ENCODE measurements at places on chromosomes 5 and 9.

DNA sequence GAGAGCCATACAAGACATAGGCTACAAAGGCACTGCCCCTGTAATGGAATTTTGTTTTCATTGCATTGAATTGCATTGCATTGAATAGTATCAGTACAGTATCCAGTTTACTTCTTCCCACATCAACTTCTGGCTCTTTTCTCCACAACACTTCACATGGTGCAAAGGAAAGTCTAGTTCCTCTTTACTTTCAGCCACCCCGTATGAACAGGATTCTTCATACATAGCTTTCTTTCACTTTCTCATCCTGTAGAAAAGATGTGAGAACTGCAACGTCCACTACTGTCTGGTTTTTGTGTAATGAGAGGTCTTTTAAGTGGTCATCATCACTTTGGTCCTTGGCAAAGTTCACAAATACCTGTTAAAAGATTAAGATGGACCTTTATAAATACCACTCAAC lies 20.2 kb downstream of the NIPSNAP3B start:
- DNase-seq, result no peak

DNA sequence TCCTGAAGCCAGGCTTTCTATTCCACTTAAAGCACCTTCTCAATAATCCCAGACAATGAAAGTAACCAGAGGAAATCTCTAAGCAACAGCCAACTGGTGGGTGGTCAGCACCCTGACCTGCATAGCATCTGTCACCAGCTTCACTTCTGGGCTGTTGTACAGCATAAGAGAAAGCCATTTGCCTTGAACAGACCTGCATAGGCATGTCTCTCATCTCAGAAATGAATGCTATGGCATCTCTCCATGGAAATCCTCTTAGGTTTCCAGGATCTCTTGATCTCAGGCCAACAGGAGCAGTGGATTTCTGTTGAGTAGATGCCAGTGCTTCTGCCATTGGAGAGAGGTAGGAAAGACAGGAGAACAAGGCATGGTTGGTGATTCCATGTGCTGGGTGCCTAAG lies 213.6 kb downstream of the GRIA1 start:
- no peak for DNase-seq

DNA sequence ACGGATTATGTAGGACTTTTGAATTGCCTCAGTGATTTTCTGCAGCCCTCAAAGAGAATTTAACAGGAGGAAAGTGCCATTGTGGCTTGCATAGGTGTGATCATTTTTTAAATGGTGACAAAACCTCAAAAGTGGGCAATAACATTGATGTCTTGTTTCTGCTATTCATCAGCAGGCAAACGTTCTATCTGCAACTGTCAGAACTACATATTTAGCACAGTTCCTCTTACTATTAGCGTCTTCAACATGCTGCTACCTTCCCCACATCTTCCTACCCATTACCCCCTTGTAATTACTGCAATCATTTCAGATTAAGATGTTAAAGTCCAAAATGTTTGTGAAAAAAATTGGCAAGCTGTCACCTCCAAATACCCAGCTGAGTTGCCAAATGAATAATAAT lies 254.6 kb downstream of the SMARCA2 start:
- DNase-seq, result no peak

GRCh38 chr5:62306323-62306895 lies 403 bp downstream of the KIF2A start:
- no peak for DNase-seq

DNA sequence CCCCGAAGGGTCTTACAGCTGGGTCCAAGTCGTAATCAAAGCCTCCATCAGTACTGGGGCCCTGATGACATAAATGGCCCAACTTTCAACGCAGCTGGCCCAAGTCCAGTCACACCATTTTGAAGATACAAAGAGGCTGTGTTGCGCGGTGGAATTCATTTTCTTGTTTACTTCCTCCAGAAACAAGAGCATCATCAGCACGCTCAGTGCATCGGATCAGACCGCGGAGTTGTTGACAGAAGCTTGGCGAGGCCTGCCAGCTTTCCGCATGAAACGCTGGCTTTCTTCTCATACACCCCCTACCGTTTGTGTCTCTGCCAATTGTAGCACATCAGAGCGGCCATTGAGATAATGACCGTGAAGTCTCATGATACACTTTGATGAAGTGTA lies 101.7 kb upstream of the SPATA31D4 start:
- peak; percentile 66 for DNase-seq

- DNase-seq, result no peak
Measured at GRCh38 chr5:27008604-27009539, 29.5 kb downstream of the CDH9 start.

GRCh38 chr9:93007529-93008058 lies 50.9 kb upstream of the SUSD3 start:
- DNase-seq, result no peak

GRCh38 chr5:136036293-136036911 lies 7.6 kb downstream of the TGFBI start:
- no peak for DNase-seq

- peak; percentile 36 for DNase-seq
Measured at GRCh38 chr5:56314529-56314928, 81.4 kb upstream of the ANKRD55 start.

- no peak for DNase-seq
Measured at GRCh38 chr9:89042984-89043383, 51.7 kb downstream of the S1PR3 start.

GRCh38 chr5:32331217-32331934 lies 18.6 kb upstream of the MTMR12 start:
- DNase-seq, result no peak

- peak; percentile 53 for DNase-seq
Measured at GRCh38 chr5:149860801-149861322, 83.7 kb downstream of the PDE6A start.

GRCh38 chr5:98461485-98461884 lies 312.0 kb upstream of the RGMB start:
- DNase-seq, result no peak

GRCh38 chr5:107146901-107147300 lies 523.8 kb downstream of the EFNA5 start:
- DNase-seq, result no peak

- no peak for DNase-seq
Measured at GRCh38 chr5:149544028-149544420, 7.2 kb downstream of the CSNK1A1 start.

GRCh38 chr9:13089666-13090065 lies 189.8 kb downstream of the MPDZ start:
- no peak for DNase-seq

GRCh38 chr9:124013309-124014210 lies 2.0 kb downstream of the LHX2 start:
- no peak for DNase-seq

DNA sequence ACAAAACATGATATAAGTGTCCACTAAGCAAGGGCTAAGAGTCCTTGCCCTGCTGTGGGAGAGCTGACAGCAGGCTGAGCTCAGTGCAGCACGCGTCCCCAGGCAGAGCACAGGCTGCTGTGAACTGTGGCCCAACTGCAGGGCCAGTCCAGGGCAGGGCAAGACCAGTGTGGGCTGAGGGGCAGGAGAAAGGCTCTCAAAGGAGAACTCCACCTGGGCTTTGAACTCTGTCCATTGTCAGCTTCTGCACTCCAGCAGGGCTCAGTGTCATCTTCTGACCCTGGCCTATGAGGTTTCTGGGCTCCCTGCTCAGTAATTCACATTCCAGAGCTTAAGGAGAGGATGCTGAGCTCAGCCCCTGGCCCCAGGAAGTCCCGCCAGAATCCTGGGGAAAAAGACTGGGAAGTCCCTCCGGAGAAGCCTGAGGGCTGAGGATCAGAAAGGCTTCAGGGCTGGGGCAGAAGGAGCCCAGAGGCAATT lies 37.4 kb downstream of the LHFPL2 start:
- no peak for DNase-seq

GRCh38 chr5:44440186-44440585 lies 51.0 kb upstream of the FGF10 start:
- DNase-seq, result no peak

- no peak for DNase-seq
Measured at GRCh38 chr9:81225596-81225995, 463.8 kb downstream of the TLE1 start.

GRCh38 chr5:72268753-72269410 lies 51.2 kb downstream of the MRPS27 start:
- DNase-seq, result peak; percentile 52

DNA sequence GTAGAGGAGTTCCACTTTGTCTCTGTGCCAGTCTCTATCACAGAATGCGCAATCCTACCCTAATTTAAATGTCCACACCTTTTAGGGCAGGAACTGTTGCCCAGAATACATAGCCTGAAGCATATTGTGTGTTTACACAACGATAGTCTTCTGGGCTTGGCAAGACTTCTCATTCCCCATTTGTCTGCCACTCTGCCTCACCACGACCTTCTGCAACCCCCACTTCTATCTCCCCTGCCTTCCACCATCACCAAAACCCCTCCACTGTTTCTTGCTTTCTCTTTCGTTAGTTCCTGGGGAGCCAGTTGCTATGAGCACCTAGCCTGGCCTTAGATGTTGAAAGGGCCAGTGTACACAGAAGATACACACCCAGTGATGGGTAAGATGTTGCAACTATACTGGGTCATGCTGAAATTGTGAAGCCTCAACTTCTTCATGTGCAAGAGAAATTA lies 883 bp upstream of the RNF145 start:
- no peak for DNase-seq

DNA sequence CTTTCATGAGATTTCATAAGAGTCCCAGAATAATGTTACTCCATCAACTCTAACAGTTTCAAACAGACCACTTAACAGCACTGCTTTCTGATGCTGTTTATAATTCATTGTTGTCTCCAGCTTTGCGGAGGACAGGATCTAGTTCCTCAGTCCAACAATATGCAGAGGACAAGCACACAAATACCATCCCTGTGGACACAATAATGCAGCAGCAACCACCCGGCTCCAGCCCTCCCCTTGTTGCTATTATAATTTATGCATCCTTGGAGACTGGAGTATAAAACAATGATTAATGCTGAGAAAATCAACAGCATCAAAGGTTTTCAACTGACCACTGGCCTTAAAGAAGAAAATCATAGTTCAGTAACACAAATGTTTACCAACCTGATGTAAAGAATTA lies 108.3 kb downstream of the DENND1A start:
- DNase-seq, result no peak

DNA sequence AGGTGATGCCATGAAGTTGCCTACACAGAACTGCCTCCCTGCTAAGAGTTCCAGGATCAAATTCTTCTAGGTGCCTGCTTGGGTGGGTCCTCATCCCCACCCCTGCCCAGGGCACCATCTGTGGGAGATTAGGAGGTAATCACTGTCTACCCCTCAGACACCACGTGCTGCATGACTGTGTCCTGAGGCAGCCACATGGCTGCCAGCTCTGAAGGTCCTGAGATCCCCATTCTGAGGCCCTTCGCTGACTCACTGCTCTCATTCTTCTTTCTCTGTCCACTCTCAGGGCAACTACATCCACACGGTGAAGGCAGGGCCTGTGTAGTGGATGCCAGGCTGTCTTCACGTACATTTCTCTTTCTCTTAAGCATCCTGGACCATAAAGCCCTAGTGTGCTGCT lies 222.9 kb upstream of the ANKRD55 start:
- no peak for DNase-seq

DNA sequence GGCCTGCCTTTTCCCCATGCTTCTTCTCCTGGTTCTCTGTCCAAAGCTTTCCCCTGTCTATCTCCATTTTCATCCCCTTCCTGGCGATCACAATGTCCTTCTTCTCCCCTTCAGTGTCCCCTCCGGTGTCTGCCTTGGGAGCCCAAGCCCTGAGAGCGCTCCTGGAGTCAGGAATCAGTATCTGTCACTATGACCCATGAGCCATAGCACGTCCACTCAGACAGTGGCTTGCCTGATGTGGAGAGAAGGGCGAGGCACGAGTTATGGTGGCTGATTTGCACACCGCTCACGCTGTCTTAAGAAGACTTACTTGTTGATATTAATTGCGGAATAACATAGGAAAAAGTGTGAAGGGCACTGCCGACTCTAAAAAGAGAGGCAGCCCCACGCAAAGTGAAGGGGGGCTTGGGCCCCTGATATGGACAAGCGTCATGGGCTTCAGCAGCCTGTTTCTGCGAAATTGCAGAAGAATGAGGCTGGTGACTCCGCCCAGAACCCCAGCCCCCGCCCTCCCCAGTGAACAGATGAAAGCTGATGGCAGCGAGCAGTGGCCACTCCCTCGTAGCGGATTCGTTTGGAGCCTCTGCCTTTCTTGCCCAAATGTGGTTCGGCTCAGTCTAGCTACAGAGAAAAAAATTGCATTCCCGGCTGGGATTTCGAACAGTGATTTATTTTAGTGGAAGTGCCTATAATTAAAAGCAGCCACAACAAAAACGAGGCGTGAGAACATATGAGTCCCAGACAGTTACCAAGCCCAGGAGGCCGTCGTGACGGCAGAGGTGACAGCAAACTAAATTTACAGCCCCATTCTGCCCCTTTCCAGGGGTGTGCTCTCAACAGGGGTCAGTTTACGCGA lies 149.8 kb downstream of the ICE1 start:
- peak; percentile 3 for DNase-seq

DNA sequence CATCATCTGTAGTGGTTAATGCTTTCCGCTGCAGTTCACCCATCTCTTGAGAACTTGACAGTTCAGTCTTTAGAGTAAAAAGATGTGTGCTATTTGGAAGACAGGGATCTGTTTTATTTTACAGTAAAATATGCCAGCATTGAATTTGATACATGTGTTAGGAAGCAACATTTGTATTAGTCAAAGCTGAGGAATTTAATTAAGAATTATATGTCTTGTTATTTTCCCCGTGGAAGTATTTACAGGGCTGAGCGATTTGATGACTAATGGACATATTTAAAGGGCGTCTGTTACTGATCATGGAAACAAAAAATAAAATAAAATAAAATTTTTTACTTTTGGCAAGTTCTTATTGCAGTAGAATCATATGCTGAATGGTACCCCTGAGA lies 101.3 kb downstream of the PAM start:
- DNase-seq, result peak; percentile 83
